NCI-H187 treated with DMSO at 0.1 percent for 48 hours (cell line): ENCODE measurements at places on chromosomes 1 and 21.

DNA sequence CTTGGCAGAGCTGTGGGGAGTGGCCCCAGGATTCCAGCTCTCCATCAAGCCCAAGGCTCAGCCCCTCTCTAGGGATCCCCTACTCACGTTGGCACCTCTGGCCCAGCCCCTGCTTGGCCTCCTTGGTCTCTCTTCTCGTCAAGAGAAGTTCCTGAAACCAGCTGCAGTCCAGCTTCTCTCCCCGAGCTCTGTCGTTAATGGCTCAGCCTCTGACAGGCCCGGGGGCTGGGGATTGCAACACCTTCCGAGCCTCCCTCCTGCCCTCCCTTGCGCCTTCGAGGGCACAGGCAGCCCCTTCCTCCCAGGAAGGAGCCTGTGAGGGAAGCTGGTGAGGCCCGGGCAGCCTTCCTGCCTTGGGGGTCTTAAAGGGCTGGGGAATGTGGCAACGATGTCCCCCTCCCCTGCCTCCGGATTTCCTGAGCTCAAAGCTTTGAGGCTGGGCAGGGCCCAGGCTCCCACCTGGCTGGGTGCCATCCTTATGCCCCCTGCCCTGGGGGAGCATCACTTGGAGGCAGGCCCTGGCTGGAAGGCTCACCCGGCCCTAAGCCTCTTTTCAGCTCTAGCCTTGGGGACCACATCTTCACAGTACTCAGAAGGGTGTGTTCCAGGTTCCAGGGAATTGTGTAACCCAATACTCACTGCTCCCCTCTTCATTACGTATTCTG lies at the start of gene CSF3R:
TSS of gene CSF3R (minus strand) at position 190 of the 665 bp plus-strand sequence. CDS start 3,417 bp downstream, outside the sequence.
- no peak for DNase-seq

DNA sequence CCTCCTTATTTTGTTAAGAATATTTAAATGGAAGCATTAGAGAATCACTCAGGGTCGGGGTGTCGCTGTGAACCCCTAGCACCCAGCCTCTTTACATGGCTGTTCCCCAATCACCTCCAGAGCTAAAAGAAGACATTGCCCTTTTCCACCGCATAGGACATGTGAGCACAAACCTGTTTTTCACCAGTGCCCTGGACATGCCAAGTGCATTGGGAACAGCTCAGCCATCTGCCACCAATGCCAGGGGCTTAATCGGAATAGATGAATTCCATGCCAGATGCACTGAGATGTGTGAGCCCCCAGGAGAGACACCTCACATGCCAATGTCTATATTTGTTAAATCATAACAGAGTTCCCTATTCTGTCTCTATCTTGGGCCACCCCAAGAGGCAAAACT lies 33.3 kb downstream of the EIF2D start:
- DNase-seq, result no peak

- no peak for DNase-seq
Observed at GRCh38 chr1:231663211-231663792, 36.7 kb downstream of the DISC1 start.

- DNase-seq, result no peak
Observed at GRCh38 chr21:22827422-22827821, 1829.2 kb downstream of the NCAM2 start.

DNA sequence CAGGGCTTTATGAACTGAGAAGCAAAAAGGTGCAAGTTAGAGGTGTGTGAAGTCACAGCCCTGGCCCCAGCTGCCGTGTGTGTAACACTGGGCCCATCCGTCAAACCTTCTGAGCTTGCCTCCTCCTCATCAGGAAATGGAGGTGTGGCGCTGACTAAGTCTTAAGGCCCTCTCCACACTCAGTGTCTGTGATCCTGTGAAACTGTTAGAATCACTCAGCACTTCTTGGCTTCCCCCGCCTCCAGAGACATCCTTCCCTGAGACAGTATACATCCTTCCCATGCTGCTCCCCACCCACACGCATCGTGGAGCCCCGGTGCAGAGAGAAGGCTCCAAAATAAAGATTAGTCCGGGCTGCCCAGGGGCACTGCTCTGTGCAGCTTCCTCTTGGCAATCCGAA lies 33.3 kb downstream of the LRP8 start:
- DNase-seq, result no peak

DNA sequence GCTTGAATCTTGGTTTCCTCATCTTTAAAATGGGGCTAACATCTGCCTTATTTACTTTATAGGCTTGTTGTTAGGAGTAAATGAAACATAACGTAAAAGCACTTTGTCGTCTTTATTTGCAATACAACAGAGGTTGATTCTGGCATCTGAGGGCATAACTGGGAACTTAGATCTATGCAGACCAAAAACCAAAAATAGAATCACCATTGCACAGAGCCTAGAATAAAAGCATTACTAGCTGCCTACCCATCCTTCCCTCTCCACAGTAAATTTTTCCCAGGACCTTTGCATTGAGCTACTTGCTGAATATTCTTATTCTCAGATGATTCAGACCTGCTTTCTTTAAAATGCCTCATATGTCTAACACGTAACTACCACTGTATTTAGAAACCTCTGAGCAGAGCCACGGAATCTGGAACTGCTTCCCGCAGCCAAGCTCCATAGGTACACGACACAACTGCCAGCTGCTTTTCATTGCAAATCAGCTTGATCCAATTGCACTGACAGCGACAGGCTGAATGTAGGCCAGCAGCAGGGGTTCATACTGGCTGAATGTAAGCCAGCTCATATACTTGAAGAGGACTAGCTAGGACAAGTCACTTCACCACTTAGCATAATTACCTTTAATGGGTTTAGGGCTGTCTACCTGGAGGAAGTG lies 33.2 kb upstream of the SERBP1 start:
- peak; percentile 90 for DNase-seq

DNA sequence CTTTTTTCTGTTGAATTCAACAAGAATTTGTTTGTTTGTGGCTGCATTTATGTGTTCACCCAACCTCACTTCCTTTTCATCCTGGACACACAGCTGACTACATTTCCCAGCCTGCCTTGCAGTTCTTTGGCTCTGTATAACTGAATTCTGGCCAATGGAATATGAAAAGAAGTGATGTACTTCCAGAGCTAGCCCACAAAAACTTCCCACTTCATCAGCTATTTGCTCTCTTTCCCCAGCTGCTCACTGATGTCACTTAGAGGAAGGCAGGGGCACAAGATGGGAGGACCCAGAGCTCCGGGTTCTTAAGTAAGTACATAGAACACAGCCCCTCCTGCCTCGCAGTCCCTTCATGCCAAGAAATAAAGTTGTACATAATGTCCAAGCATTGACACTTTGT lies 235.0 kb upstream of the FGGY start:
- no peak for DNase-seq

DNA sequence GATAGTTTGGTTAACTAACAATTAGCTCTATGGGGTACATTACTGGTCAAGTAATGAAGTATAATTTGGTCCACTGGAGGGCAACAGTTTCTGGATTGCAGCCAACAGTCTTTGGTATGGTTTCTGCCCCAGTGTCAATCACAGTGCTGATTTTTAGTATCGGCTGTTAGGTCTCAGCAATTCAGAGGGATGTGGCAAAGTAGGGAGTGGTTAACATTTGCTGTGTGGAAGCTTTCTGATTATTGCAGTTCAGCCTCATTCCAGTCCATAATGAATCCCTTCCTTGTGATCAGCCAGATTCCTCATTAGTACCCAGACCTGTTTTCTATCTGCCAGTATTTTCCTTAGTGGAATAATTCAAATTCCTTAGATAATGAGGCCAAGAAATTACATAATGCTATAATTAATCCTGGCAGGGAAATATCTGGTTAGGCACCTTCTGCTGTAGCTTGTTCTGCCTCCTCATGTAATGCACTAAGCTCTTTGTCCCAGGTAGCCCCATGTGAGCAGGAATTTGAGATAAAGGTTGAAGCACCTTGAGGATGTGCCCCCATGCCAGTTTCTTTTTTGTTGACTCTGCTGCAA lies 14.0 kb downstream of the F3 start:
- DNase-seq, result no peak
